ENCODE measurements at places on chromosomes 2 and 18.

DNA sequence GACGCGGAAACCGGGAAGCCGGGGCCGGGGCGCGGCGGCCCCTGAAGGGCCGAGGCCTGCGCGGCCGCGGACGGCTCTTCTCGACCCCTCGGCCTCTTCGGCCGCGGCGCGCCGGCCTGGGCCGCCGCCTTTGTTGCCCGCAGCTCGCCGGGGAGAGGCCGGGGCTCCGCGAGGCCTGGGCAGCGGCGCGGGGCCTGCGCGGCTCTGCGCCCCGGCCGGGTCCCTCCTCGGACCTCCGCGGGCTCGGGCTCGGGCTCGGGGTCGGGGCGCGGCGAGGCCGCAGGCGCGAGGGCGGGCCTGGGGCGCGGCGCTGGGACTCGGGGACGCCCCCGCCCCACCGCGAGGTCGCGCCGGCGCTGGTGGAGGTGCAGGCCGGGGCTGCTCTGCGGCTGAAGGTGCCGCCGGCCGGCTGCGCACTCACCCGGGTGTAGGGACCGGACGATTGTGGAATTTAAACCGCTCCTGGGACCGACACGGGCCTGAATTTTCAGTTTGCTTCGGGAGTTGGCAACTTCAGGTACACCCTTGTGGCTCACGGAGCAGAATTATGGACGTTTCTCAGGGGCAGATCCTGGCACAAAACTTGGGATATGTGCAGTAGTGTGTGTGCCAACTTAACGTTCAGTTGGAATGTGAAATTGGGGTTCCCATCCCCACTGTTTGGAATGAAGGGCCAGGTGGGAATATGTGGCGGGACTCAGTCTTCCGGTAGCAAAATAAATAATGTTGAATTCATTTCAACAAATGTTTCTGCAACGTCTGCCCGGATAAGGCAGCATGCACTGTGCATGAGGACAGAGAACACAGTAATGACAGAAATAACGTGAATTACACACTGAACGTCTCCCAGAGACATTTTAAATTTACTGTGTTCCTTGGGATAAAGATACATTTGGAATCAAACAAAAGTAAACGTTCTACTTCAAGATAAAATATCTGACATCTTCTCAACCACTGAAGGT lies 787 bp downstream of the SOCS6 start:
- DNase-seq = no peak

GRCh38 chr2:46943881-46944798 lies 28.5 kb upstream of the MCFD2 start:
- DNase-seq = no peak

DNA sequence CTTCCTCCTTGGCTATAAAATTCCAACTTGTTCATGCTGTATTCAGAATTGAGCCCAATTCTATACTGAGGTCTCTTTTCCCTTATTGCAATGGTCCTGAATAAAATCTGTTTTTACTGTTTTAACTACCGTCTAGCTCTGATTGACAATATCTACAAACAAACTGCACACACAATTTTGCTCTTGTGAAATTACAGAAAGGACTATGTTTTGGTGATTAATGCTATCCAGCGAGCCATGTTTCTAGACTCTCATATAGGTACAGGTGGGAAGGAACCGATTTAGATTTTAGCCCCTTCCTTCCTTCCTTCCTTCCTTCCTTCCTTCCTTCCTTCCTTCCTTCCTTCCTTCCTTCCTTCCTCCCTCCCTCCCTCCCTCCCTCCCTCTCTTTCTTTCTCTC lies 254.4 kb downstream of the SLC4A3 start:
- DNase-seq = no peak

- peak; percentile 40 for DNase-seq
Measured at GRCh38 chr2:9139491-9140443, 66.8 kb upstream of the ASAP2 start.

- DNase-seq = no peak
Measured at GRCh38 chr2:205496370-205496769, 185.9 kb upstream of the NRP2 start.

DNA sequence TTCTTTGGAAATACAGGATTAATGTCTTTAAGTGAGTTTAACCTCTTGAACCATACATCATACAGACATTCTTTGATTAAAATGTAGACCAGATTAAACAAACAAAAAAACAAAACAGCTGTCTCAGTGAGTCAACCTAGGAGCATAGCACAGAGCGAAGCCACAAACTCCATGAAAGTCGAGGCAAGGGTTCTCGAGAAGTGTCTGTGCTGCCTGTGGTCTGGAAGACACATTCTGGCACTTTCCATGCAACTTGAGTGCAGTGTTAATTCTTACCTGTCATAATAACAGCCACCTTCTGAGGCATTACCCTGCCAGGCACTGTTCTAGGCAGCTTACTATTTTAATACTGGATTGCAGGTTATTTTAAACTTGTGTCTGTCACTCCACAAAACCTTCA lies 435.5 kb upstream of the MMADHC start:
- no peak for DNase-seq

DNA sequence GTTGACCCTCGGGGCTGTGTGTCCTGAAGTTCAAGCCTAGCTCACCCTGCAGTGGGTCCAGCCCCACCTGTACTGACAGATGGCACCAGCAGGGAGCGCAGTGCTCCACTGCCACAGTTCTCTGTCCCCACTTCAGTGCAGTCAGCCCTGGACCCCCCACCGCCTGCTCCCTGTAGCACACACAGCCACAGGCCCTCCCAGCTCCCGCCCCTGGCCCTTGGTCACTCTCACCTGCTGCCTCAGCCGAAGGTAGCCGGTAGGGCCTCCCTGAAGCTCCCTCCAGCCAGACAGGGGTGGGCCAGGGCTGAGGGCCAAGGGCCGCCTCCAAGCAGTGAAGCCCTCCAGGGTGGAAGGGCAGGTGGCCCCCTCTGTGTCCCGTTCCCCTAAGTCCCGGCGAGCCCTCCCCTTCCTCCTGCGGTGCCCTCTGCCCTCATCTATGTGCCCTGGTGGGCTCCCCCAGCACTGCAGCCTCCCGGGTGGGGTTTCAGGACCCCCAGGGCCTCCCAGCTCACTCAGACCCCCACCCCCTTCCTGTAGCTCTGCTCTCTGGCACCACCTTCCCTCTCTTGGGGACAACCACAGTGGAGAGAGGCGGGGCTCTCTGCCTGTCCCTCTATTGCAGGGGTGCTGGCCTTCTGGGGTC lies 10.8 kb upstream of the ALPP start:
- DNase-seq = no peak

GRCh38 chr2:112465382-112465781 lies 16.6 kb upstream of the TTL start:
- DNase-seq = no peak

GRCh38 chr2:238403632-238404405 lies 22.9 kb upstream of the ASB1 start:
- DNase-seq = no peak

- DNase-seq = no peak
Measured at GRCh38 chr2:209579230-209579749, 155.4 kb downstream of the MAP2 start.

DNA sequence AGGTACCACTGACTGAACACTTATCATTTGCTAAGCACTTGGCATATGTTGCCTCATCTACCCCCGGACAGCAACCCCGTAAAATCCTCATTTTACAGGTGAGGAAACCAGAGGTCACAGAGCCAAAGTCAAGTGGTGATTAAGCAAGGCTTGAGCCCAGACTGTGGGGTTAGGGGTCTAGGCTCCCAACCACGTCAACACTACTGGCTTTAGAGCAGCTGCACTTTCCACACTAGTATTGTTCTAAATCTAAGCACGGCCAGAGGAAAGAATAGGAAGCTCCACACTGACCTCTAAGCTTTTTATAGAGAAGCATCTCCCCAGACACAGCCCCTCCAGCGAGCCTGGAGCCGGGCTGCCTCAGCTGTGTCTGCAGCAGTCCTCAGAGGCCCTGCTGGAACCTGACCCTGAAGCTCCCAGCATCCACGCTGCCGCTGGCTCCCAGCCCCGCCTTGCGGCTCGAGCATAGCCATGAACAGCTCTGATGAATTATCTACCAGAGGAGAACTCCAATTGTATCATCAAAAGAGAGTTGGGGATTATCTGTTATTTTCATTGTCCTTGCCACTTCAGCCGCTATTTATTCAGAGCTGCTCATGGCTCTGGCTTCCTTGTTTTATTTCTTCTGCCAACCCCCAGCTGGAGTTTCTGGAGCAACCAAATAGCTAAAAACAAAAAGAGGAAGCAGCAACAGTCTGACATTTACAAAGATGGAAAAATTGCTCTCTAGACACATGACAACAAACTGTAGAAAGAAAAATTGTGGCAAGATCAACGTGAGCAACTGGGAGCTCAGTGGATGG lies 62.2 kb upstream of the RTN4 start:
- DNase-seq = no peak

DNA sequence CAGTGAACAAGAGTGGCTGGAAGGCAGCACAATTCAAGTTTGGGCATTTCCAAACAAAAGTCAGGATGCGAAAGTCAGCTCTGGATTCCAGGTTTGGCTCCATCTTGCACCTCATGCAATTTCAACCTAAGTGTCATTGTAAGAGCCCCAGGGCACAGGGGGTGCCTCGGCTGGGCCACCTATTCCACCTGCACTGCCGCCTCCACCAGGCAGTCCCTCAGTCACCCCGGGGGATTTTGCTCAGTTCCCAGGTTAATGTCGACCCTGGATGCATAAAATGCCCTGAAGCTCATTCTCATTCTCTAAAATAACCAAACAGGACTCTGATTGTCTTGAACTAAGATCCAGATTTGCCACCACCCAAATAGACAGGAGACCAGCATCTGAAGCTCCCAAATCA lies 77.6 kb downstream of the EDAR start:
- no peak for DNase-seq

- no peak for DNase-seq
Measured at GRCh38 chr2:12587228-12587627, 129.5 kb upstream of the TRIB2 start.

DNA sequence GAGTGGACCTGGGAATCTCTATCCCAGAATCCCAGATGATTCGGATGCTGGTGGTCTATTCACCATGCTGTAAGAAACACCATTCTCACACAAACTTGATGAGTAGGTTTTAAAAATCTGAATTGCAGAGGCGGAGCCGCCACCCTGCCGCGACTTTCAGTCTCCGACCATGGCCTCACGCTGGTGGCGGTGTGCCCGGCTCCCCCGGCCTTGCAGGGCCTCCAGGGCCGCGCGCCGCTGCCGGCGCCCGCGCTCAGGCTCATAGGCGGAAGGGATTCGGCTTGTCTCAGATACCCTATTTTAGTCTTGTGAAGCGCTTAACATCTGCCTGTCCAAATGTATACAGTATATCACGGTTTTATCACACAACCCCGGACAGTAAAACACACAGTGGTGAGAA lies 2.6 kb upstream of the PPM1B start:
- DNase-seq = no peak

- DNase-seq = no peak
Measured at GRCh38 chr2:207064128-207064690, 101.5 kb downstream of the KLF7 start.

- no peak for DNase-seq
Measured at GRCh38 chr2:221353201-221353600, 218.9 kb downstream of the EPHA4 start.

- DNase-seq = peak; percentile 65
Measured at GRCh38 chr2:176582990-176583481, 313.8 kb downstream of the MTX2 start.

- DNase-seq = no peak
Measured at GRCh38 chr18:29594493-29594892, 1417.6 kb upstream of the CDH2 start.

DNA sequence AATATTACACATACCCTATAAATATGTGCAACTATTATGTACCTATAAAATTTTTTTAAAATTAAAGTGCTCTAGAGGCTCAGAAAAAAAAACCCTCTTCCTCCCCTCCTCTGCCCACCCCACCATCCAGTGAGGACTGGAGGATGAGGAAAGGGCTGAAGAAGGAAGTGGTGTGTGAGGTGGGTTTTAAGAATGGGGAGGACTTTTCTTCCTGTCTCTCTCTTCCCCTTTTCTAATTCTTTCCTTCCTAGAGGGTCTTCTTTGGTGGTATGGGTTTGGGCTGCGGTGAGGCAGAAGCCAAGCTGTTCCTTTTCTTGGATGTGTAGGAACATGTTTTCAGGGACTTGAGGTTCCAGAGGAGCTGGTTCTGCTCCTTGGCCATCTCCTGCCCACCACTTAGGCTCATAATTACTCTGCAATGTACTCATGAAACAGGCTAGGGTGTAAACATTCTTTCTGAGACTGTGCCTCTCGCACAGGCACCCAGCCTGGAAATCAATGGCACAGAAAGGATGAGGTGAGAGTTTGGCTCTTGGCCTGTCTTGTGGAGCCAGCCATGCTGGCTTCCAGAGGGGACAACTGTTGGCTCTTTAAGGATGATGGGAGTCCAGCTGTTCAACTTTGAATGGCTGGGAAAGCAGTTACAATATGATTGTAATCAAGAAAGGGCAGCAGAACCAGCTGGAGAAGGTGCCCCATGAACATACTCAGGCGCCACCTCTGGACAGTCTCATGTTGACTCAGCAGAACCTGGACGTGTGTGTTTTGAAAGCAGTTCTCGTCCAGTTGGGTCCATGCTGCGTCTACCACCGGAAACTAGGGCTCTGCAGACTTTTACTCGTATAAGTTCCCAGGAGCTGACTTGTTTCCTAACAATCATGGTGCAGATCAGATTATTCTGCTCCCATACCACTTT lies 38.3 kb downstream of the IL1RL2 start:
- DNase-seq = no peak

GRCh38 chr2:189179570-189179950 lies at the start of gene COL5A2:
TSS of gene COL5A2 (minus strand) at chr2:189179761. CDS start at chr2:189179604, 157 bp downstream.
- DNase-seq = no peak

- no peak for DNase-seq
Measured at GRCh38 chr2:237453671-237454070, 33.4 kb upstream of the MLPH start.

DNA sequence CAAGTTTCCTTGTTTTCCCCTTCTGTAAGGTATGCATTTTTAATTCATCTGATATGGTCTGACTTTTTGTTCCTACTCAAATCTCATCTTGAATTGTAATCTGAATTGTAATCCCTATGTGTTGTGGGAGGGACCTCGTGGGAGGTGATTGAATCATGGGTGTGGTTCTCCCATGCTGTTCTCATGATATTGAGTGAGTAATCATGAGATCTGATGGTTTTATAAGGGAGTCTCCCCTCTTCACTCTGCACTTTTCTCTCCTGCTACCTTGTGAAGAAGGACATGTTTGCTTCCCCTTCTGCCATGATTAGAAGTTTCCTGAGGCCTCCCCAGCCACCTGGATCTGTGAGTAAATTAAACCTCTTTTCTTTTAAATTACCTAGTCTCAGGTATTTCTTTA lies 476.1 kb downstream of the LPIN1 start:
- DNase-seq = no peak

DNA sequence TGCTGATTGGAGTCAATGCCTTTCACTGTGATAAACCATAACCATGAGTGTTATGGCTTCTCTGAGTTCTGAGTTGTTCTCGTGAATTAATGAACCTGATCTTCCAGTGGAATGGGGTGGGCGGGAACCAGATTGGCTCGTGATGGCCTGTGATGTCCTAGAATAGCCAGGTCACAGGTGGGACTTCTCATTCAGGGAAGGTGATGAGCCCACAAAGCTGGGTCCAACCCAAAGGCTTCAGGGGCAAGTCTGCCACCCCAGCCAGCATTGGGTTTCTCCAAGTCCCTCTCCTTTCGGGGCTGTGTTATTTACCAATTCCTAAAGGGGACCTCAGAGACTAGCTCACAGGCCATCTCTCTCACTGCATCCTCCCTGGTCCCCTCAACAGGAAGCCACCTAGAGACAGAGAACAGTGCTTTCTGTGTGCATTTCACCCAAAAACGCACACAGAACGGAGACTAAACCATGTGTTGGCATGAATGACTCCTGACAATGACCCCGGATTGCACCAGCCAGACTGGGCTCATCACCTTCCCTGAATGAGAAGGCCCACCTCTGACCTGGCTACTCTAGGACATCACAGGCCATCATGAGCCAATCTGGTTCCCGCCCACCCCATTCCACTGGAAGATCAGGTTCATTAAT lies 85.5 kb downstream of the MALT1 start:
- no peak for DNase-seq

Measured in HCT116 (cell line).